ENCODE measurements at places on chromosomes 6 and 20. TPM values are rescaled to one million over a fixed set of nuclear protein-coding genes. Genes with fewer than 3 reads are reported as not detected.

UST gene
- 29.1 TPM for total RNA-seq

CLPSL1 gene
- total RNA-seq: not detected

KATNA1 gene
- total RNA-seq: 24.5 TPM

HLA-DMB gene
- total RNA-seq: 8.0 TPM

SRXN1 gene
- 37.0 TPM for total RNA-seq

PDYN gene
- not detected for total RNA-seq
